Glomerular endothelial cell (primary cell): ENCODE measurements at places on chromosomes 2 and 18. TPM values are rescaled to one million over a fixed set of nuclear protein-coding genes. Genes with fewer than 3 reads are reported as not detected.

The C2orf68 gene
- total RNA-seq: 5.8 and 9.3 TPM in 2 replicates

The PASK gene
- total RNA-seq: 3.3 and 8.1 TPM in 2 replicates

The MAPRE2 gene
- total RNA-seq: 52.4 and 60.0 TPM in 2 replicates

The NFE2L2 gene
- total RNA-seq: 55.9 and 90.2 TPM in 2 replicates

The RESP18 gene
- not detected in 2 replicates for total RNA-seq

The MARCO gene
- total RNA-seq: not detected in 2 replicates

The EFEMP1 gene
- 1,158 and 1,797 TPM in 2 replicates for total RNA-seq

The SOWAHC gene
- total RNA-seq: 5.3 and 5.7 TPM in 2 replicates

The ACOXL gene
- total RNA-seq: 0.10 TPM in 1 of 2 replicates, not detected in the other

The ITGA4 gene
- 27.0 and 39.4 TPM in 2 replicates for total RNA-seq

The CRACDL gene
- total RNA-seq: 10.7 and 13.3 TPM in 2 replicates

The IWS1 gene
- 35.3 and 46.2 TPM in 2 replicates for total RNA-seq

The SP140 gene
- 0.10 TPM in 1 of 2 replicates, not detected in the other for total RNA-seq

The BOD1L2 gene
- not detected in 2 replicates for total RNA-seq

The MTIF2 gene
- total RNA-seq: 12.9 and 16.1 TPM in 2 replicates

The STPG4 gene
- not detected in 2 replicates for total RNA-seq

The C2orf81 gene
- total RNA-seq: 0.34 and 0.82 TPM in 2 replicates

The CDCA7 gene
- total RNA-seq: 6.3 and 9.0 TPM in 2 replicates

The SS18 gene
- total RNA-seq: 85.5 and 265 TPM in 2 replicates

The EEF1B2 gene
- total RNA-seq: 290 and 440 TPM in 2 replicates

The TCF4 gene
- total RNA-seq: 162 and 344 TPM in 2 replicates

The YES1 gene
- 175 and 180 TPM in 2 replicates for total RNA-seq

The ITGB6 gene
- 0.47 and 0.68 TPM in 2 replicates for total RNA-seq

The SULT1C2 gene
- total RNA-seq: not detected in 2 replicates

The IL1R1 gene
- total RNA-seq: 14.6 and 41.1 TPM in 2 replicates

The RBM43 gene
- total RNA-seq: 5.6 and 6.3 TPM in 2 replicates

The EPB41L3 gene
- total RNA-seq: 40.9 and 60.6 TPM in 2 replicates

The CD207 gene
- total RNA-seq: not detected in 2 replicates

The NPC1 gene
- 62.0 and 107 TPM in 2 replicates for total RNA-seq

The FAP gene
- 17.8 and 50.0 TPM in 2 replicates for total RNA-seq

The GBX2 gene
- 2.2 and 5.3 TPM in 2 replicates for total RNA-seq

The CRYGC gene
- total RNA-seq: not detected in 2 replicates

The PLB1 gene
- total RNA-seq: 0.53 and 1.6 TPM in 2 replicates

The CHST9 gene
- total RNA-seq: 0.05 TPM in 1 of 2 replicates, not detected in the other

The MAB21L4 gene
- not detected in 2 replicates for total RNA-seq

The TSPYL6 gene
- total RNA-seq: 0.06 TPM in 1 of 2 replicates, not detected in the other

The EDAR gene
- 0.05 TPM in 1 of 2 replicates, not detected in the other for total RNA-seq

The PTPN4 gene
- total RNA-seq: 43.6 and 46.9 TPM in 2 replicates

The KANSL1L gene
- 8.6 and 9.2 TPM in 2 replicates for total RNA-seq

The ERBB4 gene
- 0.05 and 0.18 TPM in 2 replicates for total RNA-seq
